Activated CD8-positive, alpha-beta T cell treated with anti-CD3 and anti-CD28 coated beads, Interleukin-2, amount 10 ng/mL, durations not matched to agents 7 days and 5 days (primary cell): ENCODE measurements at places on chromosomes 12 and 14. TPM values are rescaled to one million over a fixed set of nuclear protein-coding genes. Genes with fewer than 3 reads are reported as not detected.

- DNase-seq: no peak
These were observed 85.5 kb downstream of the TESC start for GRCh38 chr12:117013726-117014125.

- peak; percentile 80 for DNase-seq
These were observed 51.0 kb downstream of the BMAL2 start for GRCh38 chr12:27383429-27384260.

- DNase-seq: no peak
These were observed 493 bp downstream of the HOXC5 start for GRCh38 chr12:54033106-54033979.

- DNase-seq: no peak
These were observed 110.3 kb downstream of the RFLNA start for GRCh38 chr12:124405151-124405550.

PROX2 gene
- total RNA-seq: 0.44 TPM
